ENCODE measurements at places on chromosomes 6 and 20.

DNA sequence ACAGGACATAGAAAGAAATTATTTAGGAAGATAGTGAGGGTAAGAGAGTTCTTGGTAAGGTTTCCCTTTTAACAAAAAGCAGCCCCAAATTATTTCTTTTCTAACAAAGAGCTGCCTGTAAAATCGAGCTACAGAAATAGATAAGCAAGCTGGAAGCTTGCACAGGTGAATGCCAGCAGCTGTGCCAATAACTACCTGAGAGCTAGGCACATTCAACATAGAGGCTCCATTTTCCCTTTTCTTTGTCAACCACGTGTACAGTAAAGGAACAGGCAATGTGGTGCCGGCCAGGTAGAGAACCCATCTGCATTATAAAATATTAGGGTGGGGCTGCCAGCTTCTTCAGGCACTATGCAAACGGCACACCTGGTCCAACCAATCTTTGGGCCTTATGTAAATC, 341.6 kb upstream of the JAG1 start:
- no peak for DNase-seq

- DNase-seq = no peak
Measured at GRCh38 chr6:146931214-146931613, 273.0 kb upstream of the STXBP5 start.

DNA sequence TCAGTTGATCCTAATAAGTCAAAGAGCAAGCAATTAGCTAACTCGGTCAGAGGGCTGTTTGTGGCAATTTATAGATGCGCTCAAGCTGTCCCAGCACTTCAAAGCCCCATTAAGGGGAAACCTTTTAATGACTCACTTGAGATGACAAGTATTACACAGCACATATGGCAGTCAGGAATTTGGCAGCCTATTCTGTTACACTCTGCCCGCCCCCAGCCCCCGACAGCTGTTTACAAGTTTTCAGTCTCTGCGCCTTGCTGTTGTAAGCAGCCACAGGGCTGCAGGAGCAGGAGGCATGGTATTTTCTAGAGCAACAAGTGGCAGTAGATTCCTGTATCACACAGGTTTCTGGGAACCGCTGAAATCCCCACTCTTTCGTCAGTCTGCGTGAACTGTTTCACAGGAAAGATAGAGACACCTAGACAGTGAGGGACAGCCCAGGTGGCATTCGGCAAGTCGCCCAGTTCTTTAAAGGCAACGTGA, 263.0 kb downstream of the FOXC1 start:
- DNase-seq = peak; percentile 82

DNA sequence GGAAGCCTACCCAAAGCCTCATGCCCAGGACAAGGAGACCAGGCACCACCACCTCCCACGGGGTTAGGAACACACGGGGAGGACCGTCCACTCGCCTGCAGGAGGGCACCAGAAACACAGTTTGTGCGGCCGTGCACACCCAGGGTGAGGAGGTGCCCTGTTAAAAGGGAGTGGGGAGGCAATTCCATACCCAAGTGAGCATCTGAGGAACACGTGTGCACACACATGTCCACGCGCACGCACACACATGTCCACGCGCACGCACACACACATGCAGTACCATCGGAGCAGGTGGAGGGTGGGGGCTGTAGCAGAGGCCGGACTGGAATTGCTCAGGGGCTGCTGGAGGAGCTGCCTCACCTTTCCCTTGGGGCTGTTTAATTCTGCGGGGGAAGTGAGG, 259.4 kb downstream of the TAF4 start:
- DNase-seq = no peak

GRCh38 chr6:72966628-72967280, 258.5 kb downstream of the KHDC1L start:
- no peak for DNase-seq

- DNase-seq = peak; percentile 16
Measured at GRCh38 chr6:118372413-118372812, 175.7 kb upstream of the PLN start.

DNA sequence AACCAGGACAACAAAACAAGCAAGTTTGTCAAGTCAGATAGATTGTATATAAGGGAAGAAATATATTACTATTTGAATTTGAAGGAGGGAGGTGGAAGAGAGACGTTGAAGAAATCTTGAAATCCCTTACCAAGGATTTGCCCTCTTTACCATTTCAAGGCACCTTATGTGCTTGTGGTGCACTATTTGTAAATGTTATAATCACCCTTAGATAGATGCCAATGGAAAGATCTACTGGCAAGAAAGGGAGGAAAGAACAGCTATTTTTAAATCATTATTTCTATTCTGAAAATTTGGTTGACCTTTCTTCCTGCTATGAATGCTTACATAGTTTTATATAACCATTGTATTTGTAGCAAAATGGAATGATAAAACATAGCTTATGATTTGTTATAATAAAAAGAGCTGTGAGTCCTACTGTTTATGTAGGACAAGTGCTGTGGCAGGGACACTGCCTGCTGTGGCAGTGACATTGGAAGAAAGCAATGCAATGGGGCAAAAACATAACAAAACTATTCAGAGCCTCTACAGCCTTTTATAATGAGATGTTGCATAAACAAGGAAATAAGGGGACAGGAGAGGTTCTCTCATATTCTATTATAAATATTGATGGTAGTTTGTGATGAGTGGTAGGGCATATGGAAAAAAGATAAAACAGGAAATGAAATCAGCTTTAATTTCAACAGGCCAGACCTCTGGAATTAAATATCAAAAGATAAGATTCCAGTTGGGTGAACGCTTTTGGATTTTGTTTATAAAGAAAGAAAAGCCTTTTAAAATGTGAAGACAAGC, 1145.2 kb upstream of the GJE1 start:
- no peak for DNase-seq
